ENCODE measurements at places on chromosomes 1 and 21. TPM values are rescaled to one million over a fixed set of nuclear protein-coding genes. Genes with fewer than 3 reads are reported as not detected.

The C8B gene
- total RNA-seq = not detected

The SPRR2G gene
- total RNA-seq = not detected

The GJC2 gene
- total RNA-seq = 0.06 TPM

The GLIS1 gene
- 0.86 TPM for total RNA-seq

The INAVA gene
- total RNA-seq = 1.1 TPM

The ZNF496 gene
- total RNA-seq = 14.3 TPM

The CD46 gene
- 55.6 TPM for total RNA-seq

The PHLDA3 gene
- 24.1 TPM for total RNA-seq

The TGFBR3 gene
- total RNA-seq = 3.4 TPM

The KIAA1614 gene
- total RNA-seq = not detected

The BCAN gene
- not detected for total RNA-seq

The TNFRSF8 gene
- not detected for total RNA-seq

The NHLH1 gene
- total RNA-seq = 0.04 TPM

The NBPF3 gene
- total RNA-seq = 13.9 TPM

The PTGFRN gene
- 47.0 TPM for total RNA-seq

The KCNC4 gene
- total RNA-seq = 0.72 TPM

The NBPF20 gene
- 0.25 TPM for total RNA-seq

Measured in H4 (cell line).